ENCODE measurements at places on chromosomes 5 and 9.

GRCh38 chr5:91384671-91385430 is 1.7 kb upstream of the ARRDC3 start:
- DNase-seq = no peak

DNA sequence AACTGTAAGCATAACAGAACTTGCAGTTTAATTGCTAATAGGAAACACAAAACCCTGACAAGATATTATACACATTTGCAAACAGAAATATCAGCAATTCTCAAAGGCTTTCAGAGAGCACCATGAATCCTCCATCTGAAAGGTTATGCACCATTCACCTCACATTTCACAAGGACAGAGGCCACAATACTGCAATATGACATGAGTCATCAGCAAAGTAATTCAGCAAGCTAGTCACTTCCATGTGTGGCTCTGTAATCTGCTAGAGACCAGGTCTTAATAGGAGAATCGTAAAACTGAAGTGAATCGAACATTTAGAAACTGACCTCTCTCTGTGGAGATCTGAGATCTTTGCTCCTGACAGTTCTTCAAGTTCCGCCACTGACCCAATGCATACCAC is 28.3 kb downstream of the IARS1 start:
- no peak for DNase-seq

- no peak for DNase-seq
These were observed 30.3 kb upstream of the MELK start for GRCh38 chr9:36542355-36542754.

DNA sequence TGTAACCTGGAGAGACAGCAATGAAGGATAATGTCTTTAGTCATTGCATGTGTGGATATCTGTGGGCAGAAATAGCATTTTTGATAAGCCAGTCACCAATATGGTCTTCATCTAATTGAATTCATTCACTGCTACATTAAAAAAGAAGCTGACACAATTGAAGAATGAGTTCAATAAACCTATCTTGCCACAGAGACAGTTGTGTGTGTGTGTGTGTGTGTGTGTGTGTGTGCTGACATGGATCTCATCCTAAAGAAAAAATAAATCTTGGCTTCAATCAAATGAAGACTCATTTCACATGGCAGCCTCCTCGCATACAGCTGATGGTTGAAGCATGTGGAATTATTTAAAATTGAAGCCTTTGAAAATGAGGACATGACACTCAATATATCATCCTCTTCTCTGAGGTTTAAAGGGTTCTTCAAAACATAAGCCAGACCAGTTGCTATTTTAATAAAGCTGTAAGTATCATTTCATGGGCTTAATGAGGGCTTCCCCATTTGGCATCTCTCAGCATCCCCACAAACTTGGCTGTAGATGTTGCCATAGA is 118.5 kb upstream of the PTPN3 start:
- no peak for DNase-seq

DNA sequence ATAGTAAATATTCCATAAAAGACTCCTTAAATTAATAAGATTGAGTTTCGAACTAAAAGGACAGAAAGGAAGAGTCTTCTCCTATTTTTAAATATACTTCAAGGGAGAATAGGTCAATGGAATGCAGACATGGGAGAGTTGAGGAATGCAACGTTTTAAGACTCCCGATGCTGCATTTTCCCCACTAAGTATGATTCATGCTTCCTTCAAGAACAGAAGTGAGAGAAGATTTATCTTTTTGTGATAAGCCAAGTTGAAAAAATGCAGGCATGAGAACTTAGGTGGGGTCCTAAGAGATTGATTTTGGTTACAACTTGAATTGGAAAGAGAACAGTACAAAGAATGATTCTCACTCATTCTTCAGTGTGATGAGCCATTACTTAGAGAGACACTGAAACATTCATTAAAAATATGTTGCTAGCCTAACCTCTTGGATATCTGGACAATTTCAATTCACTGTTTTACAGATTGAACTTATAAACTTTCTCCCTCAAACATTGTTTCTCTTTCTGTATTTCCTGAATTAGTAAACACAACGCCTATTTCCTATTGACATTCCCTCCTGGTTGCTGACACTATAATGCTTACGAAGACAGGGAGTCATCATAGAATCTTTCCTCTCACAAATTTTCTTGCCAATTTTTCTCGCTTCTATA is 1666.1 kb upstream of the WWC1 start:
- DNase-seq = no peak

DNA sequence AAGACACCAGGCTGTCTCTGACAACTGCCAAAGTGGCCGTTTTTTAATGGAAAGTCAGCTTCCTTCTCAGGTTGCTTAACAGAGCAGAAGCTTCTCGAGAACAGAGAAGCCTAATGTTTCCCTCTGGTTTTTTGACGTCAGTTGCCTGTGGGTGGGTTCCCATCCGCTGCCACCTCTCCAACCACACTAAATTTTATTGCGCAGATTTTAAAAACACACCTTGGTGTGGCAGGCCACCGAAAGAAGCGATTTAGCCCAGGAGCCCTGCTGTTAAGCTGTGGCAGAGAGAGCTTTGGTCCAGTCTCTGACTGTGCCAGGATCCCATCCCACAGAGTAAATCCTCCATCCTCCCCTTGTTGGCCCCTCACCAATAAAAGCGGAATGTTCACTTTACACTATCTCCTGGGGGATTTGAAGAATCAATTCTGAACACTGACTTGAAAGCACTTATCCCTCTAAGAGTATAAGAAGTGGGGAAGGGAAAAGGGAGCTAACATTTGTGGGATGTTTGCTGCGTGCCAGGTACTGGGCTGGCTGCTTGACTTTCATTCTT is 181.6 kb downstream of the AOPEP start:
- no peak for DNase-seq

DNA sequence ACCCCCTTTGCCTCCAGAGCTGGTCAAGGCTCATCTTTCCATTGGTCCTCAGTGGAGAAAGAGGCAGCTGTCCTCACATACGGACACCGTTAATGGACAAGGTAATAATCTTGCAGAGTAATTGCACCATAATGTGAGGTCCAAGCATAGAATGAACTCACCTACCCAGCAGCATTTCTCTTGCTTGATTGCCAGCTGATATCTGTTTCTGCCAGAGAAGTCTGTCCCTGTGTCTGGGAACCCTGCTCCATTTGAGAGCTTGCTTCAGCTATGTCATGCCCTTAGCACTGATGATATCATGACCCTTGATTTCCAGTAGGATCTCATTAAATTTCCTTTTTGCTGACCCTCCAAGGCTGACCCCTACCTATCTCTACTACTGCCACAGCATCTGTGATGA is 154.6 kb downstream of the PIK3R1 start:
- no peak for DNase-seq

DNA sequence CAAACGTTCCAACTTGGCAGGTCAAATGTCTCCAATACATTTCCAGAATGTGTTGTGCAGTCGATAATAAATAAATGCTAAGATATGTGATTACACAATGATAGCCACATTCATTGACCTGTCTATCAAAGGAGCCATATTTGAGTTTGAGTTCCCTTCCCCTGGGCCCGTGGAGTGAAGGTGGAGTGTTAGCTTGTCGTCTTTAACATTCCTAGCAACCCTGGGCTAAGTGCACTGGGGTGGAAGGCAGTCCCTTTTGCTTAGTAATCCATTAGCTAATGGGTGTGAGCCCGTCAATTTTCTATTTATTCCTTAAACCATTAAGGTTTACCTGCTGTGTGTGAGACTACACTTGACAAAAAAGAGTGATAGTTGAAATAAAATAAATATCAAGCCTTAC is 415.2 kb downstream of the EBF1 start:
- DNase-seq = no peak

DNA sequence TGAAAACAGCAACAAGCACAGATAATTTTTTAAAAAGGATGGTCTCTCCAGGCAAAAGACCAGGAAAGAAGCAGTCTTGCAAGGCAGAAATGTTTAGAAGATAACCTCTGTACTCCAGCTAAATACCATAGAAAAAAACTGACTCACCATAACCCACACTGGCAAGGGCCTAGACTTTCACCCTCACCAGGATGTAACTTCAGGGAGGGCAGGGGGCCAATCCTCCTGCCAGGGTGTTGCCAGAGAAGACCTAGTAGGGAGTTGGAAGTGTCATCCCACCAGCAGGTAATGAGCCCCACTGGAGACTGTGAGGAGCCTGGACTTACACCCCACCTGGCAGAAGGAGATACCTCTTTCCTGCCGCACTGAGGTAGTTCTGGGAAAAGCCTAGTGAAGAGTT is 97.6 kb downstream of the PRELID2 start:
- DNase-seq = no peak

DNA sequence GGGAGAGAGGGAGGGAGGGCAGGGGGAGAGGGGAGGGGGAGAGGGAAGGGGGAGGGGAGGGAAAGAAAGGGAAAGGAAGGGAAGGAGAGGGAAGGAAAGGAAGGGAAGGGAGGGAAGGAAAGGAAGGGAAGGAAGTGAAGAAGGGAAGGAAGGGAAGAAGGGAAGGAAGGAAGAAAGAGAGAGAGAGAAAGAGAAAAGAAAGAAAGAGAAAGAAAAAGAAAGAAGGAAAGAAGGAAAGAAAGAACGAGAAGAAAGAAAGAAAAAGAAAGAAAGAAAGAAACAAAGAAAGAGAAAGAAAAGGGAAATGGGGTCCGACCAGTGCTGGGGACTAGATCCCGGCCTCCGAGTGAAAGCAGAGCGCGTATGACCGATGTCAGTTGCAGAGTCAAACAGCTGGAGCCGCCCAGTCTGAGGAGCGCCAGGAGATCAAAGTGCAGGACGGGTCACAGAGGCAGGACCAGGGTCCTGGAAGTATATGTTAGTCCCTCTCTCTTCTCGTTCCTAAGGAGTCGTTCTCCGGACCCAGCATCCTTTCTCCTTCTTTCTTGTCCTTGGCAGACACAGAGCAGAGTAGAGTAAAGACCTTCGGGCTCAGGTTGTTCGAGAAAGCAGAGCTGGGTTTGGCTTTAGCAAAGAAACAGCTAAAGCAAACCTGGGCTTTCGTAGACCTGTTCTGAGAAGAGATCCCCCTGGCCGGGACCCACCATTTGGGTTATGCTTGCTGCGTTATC is 305.4 kb upstream of the MSX2 start:
- DNase-seq = no peak

DNA sequence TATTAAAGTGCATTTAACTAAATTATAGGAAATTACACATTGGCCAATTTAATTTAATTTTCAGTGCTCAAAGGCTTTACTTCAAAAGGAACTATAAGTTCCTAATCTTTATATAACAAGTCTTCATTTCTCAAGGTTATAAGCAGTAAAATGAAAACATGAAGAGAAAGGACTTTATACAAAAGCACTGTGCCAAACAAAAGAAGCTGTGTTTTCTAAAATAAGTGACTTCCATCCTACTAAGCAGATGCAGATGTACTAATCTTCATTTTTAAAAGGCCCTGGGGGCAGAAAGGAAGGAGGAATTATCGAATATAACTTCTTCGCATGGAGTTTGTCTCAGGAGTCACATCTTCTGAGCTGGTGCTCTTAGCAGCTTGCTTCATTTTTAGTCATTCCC is 81.4 kb downstream of the SHC3 start:
- DNase-seq = no peak

DNA sequence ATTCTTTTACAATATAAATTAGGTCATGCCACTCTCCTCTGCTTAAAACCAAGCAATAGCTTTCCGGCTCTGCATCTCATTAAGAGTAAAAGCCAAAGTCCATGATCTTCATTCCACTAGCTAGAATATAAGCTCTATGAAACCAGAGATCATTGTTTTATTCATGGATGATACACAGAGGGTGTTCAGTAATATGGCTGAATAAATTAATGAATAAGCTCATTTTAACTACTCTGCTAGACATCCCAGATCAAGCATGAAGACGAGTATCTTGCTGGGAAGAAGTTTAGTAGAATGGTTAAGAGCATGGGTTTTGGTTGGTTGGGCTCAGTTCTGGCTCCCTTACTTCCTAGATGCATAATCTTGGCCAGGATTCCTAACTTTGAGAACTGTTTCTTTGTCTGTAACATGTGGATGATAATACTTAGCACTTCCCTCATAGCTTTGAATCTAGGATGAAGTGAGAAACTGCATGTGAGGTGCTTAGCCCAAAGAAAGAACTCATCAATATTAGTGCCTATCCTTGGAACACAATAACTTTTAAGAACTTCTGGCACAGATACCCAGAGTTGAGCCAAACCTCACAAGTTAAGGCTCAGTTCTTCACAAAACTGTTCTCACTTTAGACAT is 106.8 kb downstream of the MSX2 start:
- DNase-seq = no peak

- no peak for DNase-seq
These were observed 33.2 kb upstream of the GRAMD2B start for GRCh38 chr5:126390051-126390450.

DNA sequence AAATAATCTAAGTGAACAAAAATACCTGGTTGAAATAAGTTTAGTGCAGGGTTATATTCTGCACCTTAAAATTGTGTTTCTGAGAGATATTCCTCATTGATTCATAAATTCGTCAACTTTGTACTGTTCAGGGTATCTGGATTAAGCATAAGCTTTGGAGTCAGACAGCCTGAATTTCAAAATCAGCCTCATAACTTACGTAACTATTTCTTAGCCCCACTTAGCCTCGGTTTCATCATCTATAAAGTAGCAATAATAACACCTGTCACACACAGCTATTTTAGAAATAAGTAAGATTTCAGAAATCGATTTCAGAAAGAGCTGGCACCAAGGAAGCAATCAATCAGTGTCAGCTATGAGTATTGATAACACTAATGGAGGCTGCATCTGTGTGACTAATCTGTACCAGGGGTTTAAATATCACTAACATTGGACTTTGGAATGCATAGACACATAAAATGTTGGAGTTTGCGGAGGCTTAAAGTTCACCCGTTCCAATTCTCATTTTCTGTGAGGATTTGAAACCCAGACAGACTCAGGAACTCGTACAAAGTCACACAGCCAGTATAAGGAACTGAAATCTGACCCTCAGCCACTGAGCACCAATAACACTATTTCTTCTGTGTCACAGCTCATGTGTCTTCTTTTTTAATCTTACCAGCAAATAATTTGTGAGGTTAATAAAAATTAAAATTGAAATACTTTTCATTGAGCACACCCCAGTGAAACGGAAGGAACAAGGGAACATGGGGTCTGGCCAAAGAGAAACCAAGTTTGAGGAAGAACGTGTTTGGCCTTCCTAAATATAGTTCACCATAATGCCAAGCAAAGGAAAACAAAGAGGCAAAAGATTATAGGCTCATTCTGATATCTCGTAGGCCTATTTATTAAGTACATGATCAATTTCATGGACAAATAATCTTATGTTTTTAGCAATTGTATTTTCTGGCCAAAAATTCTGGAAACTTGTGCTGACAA is 194.4 kb upstream of the PTGER4 start:
- DNase-seq = no peak

GRCh38 chr5:161406880-161407279 is 139.6 kb downstream of the GABRB2 start:
- DNase-seq = no peak

DNA sequence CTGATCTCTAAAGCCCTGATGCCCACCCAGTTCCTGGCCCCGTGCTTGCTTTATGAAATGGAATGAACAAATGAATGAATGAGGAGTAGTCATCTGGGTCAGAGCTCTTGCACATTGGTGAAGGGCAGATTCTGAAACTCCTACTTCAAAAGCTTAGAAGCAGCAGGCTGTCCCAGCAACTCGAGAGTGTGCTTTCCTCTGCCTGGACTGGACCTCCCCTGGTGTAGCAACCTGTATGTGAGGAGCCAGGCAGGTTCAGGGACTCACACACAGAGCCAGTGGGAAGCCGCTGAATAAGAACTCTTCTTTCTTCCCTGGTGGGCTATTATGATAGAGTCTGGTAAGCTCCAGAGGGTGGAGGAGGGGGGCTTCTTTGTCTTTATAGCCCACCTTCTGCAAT is 396.4 kb downstream of the CDK5RAP2 start:
- DNase-seq = no peak
